Tracheal epithelial cell (primary cell): ENCODE measurements at places on chromosomes 5 and 9. TPM values are rescaled to one million over a fixed set of nuclear protein-coding genes. Genes with fewer than 3 reads are reported as not detected.

GARIN3 gene
- not detected in 2 replicates for total RNA-seq

LCP2 gene
- total RNA-seq: not detected in 2 replicates

DOLPP1 gene
- total RNA-seq: 7.2 and 13.2 TPM in 2 replicates

HRCT1 gene
- 0.85 TPM in 1 of 2 replicates, not detected in the other for total RNA-seq

IFNB1 gene
- total RNA-seq: not detected in 2 replicates

CCDC192 gene
- not detected in 2 replicates for total RNA-seq

TAF11L10 gene
- not detected in 2 replicates for total RNA-seq

DRD1 gene
- total RNA-seq: not detected in 2 replicates

LHX3 gene
- not detected in 2 replicates for total RNA-seq

ASPN gene
- total RNA-seq: under 0.01 TPM in 1 of 2 replicates, not detected in the other

SLC34A1 gene
- total RNA-seq: 0.43 TPM in 1 of 2 replicates, not detected in the other

SLC1A1 gene
- total RNA-seq: 0.85 and 8.2 TPM in 2 replicates

PCDHB9 gene
- under 0.01 TPM in 1 of 2 replicates, not detected in the other for total RNA-seq
